ENCODE measurements at places on chromosomes 11 and 22.
A peak's percentile ranks its signal among the peaks of the same experiment; 100 is the strongest.

DNA sequence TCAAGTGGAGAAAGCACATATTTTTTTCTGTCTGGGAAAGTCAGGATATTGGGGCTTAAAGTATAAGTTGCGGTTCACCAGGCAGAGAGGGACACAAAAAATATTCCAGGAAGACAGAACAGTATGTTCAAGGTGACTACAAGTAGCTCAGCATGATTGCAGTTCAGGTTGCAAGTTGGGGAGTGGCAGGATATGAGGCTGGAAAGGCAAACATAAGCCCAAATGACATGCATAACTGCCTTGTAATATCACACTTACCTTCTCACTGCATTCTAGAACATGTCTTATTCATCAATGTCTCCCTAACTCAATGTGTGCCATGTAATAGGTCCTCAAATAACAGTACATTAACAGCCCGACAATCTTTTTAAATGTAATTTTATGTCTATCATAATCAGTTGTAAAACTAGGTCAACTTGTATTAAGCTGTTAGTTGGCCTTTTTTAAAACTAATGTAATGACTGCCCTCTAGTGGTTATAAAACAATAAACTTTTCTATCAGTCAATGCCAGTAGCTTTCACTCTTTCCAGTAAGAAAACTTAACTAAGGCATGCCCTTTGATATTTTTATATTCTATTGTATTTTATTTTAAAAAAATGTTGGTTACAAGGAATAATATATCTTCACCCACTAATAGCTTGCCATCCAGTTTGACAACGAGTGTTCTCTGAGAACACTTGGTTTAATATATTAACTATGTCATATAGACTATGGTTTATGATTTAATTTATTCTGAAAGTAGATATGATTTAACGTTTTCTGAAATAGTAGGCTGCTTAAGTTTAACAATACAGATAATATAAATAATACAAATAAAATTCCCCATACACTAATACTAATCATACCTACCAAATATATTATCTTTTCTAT is 39.4 kb upstream of the CFAP300 start:
- DNase-seq = peak; percentile 60

DNA sequence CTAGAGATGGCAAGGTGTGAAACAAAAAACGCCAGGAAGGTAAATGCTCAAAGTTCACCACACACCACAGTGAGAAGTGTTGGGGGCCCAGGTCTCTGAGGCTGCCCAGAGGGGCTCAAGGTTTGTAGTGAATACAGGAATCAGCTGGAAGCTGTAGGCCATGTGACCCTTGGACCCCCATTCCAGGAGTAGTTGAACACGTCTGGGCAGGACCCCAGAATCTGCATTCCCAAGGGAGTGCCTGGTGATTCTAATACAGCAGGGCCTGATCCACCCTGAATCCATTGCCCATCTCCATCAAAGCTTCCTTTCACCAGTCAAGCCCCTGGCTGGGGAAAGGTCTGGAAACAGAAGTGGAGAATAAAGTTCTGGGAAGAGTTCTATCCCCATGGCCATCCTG is 70.8 kb upstream of the B3GAT1 start:
- no peak for DNase-seq

DNA sequence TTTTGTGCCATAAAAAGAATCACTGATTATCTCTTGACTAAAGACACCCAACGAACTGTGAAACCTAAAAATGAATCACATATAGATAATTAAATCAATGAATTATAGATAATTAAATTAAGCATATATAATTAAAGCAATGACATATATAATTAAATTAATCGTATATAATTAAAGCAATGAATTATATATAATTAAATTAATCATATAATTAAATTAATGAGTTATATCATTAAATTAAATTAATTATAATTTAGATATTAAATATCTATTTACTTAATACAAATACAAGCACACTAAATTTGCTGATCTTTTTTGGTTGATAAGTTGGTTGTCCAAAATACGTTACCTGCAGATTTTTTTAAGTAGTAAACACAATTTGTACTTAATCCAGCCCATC is 30.9 kb downstream of the POU2AF1 start:
- DNase-seq = no peak

- no peak for DNase-seq
These were observed 5.9 kb downstream of the SF1 start for GRCh38 chr11:64772303-64773018.

- no peak for DNase-seq
These were observed 18.8 kb downstream of the PANX1 start for GRCh38 chr11:94147433-94147845.
